Gastroesophageal sphincter (tissue), 4 donors: ENCODE measurements at places on chromosomes 13 and 19. TPM values are rescaled to one million over a fixed set of nuclear protein-coding genes. Genes with fewer than 3 reads are reported as not detected.

The RANBP3 gene
- 87.0 TPM for total RNA-seq

The PROZ gene
- total RNA-seq, result not detected

The CYP2S1 gene
- total RNA-seq, result not detected

The OLFM2 gene
- 21.9 TPM for total RNA-seq

The ZNF540 gene
- total RNA-seq, result 2.0 TPM
